Activated T-helper 1 cell treated with anti-CD3 and anti-CD28 coated beads, Interleukin-2, amount 50 U/mL, for 16 hours (primary cell): ENCODE measurements at places on chromosomes 6 and 20.

DNA sequence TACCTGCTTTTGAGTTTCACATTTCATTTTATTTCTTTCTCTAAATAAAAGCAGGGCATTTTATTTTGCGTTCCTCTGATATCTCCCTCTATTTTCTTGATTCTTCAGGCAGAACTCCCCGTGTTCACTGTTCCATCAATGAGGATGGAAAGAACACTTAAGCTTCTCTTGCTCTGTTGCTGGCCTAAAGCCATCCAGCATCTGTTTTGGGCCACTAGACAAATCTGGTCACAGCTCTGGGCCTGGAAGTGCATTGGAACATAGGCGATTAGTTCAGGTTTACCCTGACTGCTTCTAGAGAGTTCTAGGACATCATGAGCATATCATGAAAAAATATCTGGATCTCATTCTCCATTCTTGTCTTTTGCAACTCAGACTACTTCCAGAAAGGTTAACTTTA is 611.2 kb downstream of the UTRN start:
- DNase-seq: no peak

GRCh38 chr20:21564127-21564773 is 50.4 kb upstream of the NKX2-2 start:
- DNase-seq: no peak

GRCh38 chr6:8736156-8736895 is 301.0 kb upstream of the SLC35B3 start:
- DNase-seq: no peak

DNA sequence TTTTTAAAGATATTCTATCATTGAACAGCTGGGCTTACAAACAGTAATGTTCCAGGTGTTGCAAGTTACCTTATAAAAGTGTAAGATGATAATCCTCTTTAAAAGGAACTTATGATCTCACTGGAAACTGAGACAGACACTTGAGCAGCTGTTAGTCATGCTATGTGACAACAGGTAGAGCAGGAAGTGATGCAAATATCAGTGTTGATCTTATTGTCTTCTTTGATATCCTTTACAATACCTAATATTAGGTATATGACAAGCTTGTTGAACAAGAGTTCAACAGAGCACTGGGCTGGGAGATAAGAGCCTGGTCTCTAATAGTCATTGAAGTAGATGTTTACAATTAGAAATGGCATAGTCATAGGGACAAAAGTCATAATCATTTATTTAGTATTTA is 150.0 kb downstream of the UBE3D start:
- DNase-seq: no peak

DNA sequence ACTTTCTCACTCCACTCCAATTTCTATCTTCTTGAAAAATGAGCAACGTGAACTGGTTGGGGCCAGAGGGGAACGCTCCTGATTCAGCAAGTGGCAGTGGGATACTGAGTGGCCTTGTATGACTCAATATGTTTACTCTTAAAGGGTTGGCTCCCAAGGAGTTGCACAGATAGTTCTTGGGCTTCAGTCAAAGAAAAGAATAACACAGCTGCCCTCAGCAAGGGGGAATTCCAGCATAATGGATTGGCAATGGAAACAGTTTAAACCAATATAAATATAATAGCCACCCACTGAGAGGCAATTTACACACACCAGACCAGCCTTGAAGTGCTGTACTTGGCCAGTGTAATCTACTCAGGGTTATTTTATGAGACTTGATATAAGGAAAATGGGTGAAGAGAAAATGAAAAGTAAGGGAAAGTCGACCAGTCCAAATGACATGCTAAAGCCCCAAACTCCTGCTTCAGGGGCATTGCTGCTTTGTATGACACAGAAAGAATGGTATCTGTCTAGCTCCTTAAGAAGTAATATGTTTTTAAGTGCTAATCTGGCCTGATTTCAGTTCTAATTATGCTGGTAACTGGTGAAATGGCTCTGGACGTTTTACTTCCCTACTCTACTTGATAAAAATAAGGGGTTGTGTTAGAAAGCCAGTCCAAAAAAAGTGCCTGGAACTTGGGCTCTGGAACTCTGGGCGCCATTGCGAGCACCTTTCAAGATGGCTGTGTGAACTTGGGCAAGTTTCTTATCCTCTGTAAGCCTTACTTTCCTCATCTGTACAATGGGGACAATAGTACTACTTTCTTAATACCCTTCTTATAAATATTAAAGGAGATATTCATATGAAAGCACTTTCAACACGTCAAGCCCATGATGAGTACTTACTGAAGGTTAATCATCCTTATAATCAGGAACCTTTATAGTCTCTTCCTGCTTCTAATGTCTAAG is 712.9 kb upstream of the MAP3K7 start:
- no peak for DNase-seq

DNA sequence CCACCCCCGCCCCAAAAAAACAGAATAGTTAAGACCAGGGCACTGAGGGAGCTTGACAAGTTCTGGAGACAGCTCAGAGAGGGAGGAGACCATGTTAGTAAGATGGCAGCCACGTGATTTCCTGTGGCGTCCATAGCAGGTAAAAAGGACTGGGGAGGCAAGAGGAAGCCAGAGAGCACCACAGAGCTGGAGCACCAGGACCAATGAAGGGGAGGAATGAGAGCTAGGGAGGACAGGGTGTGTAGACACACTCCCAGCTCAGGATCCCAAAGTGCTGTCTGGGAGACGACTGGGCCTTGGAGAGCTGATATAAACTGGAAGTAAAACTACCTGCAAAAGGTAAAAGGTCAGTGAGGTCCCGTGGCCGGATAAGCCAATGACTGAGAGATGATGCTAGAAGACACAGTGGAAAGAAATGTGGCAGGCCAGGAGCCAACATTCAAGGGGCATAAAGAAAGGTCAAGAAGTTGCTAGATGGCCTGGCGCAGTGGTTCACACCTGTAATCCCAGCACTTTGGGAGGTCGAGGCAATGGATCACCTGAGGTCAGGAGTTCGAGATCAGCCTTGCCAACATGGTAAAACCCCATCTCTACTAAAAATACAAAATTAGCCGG is 39.0 kb downstream of the SLC23A2 start:
- DNase-seq: no peak

- no peak for DNase-seq
Observed at GRCh38 chr6:166944666-166945256, 11.6 kb downstream of the RNASET2 start.

DNA sequence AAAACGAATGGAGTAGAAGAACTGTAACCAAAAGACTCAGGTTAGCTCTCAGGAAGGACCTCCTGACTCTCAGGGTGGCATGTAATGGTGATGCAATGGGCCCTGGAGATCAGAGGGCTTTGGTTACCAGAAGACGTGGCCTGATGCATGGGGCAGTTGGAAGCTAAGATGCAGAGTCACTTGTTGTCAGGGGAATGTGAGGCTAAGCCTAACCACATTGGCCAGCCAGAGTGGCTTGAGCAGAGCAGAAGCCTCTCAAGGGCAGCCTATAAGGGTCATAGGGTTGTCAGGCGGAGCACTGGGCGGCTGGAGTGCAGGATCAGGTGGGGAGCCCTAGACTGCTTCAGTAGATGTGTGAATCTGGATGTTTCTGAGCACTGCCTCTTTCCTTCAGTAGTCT is 5.9 kb downstream of the CNBD2 start:
- DNase-seq: no peak

- DNase-seq: no peak
Observed at GRCh38 chr20:53837126-53837826, 233.1 kb downstream of the BCAS1 start.

- peak; percentile 13 for DNase-seq
Observed at GRCh38 chr20:62219992-62220665, at the start of gene HRH3. HRH3 (minus strand) TSS chr20:62220278; CDS start chr20:62219970, 308 bp downstream.

- no peak for DNase-seq
Observed at GRCh38 chr6:154352898-154353585, 3.6 kb downstream of the IPCEF1 start.

GRCh38 chr6:143961886-143962878 is 45.9 kb downstream of the PLAGL1 start:
- no peak for DNase-seq

GRCh38 chr6:162187168-162187935 is 540.2 kb downstream of the PRKN start:
- no peak for DNase-seq

DNA sequence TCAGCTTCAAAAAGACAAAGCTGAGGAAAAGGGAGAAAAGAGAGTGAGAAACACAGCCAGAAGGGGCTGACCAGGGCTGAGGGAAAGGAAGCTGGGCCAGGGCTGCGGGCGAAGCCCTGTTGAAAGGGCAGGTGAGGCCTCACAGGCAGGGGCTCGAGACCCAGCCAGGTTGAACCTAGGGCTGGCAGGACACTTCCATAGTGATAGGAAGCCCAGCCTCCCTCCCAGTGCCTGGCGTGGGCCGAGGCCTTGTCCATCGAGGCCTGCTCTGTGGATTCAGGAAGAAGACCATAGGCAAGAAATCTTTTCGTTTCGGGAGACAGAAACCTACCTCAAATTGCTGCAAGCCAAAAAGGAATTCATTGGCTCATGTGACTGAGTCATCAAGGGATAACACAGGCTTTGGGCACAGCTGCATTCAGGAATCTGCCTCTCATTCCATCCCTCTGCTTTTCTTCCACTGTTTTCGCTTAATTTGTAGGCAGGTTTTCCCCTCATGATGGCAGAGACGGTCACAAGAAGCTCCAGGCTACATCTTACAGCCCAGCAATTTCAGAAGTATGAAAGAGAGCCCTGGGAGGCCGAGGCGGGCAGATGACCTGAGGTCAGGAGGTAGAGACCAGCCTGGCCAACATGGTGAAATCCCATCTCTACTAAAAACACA is 311.1 kb upstream of the SULF2 start:
- no peak for DNase-seq

DNA sequence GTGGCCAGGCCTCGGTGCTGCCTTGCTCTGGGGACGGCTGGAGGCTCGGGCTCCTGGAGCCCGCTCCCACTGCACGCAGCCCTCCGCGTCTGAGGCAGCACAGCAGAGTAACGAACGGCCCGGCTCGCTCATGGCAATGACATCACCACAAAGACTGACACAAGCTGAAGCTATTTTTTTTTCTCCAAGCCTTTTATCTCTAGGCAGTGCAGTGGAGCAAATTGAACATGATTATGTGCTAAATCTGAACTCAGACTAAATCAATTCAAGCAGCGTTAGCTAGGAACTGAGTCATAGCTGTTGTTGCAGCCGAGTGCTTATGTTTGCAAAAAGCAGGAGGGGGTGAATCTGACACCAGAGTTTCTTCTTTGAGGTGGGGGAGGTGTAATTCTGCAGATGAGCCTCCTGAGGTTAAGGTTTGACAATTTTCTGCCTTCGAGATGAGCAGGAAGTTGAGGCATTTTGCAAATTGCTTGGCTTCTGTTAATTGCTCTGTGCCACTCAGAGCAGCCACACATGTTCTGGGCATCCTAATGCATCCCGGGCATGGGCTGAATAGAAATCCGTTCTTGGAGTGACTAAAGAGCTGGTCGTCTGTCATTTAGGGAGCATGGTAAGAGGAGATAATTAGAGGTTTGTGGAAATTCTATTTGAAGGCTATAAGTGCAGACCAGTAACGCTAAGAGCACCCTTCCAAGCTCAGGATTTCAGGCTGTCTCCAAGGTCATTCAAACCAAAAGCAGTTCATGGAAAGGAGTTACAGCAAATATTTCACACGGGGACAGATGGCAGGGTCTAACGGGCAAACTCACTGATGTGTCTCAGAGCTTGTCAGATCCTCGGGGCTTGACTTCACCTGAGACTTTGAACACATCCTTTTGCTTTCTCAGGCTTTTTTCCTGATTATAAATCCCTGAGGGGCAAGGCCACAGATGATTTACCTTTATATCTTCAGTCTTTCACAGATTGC is 155.1 kb upstream of the ENPP5 start:
- no peak for DNase-seq

GRCh38 chr6:130796313-130796905 is 30.8 kb upstream of the SMLR1 start:
- no peak for DNase-seq
